Calu3 (cell line): ENCODE measurements at places on chromosomes 13 and 19. TPM values are rescaled to one million over a fixed set of nuclear protein-coding genes. Genes with fewer than 3 reads are reported as not detected.

Gene ZNF540
- total RNA-seq: 0.42 and 1.7 TPM in 2 replicates

Gene ZNF442
- total RNA-seq: 1.3 and 1.4 TPM in 2 replicates

Gene NLRP12
- 0.15 TPM in 1 of 2 replicates, not detected in the other for total RNA-seq

Gene TGFBR3L
- total RNA-seq: 0.94 and 1.6 TPM in 2 replicates

- no peaks in the 10 kb centered on the region for H3K36me3 ChIP-seq
- no peak for DNase-seq
- H3K4me1 ChIP-seq: no peaks in the 10 kb centered on the region
- no peak overlapping the region for H3K27ac ChIP-seq
- no peaks in the 10 kb centered on the region for H3K27me3 ChIP-seq
- H3K4me3 ChIP-seq: no peak overlapping the region
Observed at GRCh38 chr13:104962411-104962810, 1573.1 kb downstream of the EFNB2 start.

Gene KANK3
- 0.17 TPM in 1 of 2 replicates, not detected in the other for total RNA-seq

Gene PRR19
- 1.7 and 2.4 TPM in 2 replicates for total RNA-seq

Gene CEACAM5
- 1.1 and 3.4 TPM in 2 replicates for total RNA-seq

DNA sequence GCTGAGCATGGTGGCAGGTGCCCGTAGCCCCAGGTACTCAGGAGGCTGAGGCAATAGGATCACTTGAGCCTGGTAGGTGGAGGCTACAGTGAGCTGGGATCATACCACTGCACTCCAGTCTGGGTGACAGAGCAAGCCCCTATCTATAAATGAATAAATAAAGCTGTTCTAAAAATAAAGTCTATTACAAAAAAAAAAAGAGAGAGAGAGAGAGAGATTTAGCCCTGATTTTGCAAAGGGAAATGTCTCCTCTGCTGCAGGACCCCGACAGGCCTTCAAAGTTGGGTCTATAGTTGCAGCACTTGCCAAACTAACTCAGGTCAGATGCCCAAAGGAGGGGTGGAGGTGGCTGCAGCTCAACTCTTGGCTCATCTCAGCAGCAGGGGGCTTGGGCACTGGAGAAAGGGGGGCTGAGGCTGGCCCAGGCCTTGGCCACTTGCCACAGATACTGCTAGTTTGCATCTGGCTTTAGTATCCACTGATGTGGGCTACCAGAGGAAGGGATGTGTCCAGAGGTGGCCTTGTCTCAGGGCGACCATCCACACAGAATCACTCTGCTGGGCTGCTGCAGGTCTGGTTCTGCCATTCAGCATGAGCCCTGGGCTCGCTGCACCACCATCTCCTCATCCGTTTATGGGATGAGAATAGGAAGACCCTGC, 30.8 kb upstream of the AKT2 start:
- no peak for DNase-seq
- no peak overlapping the region for H3K4me3 ChIP-seq
- peaks cover 4% of the 10 kb centered on the region for H3K36me3 ChIP-seq
- H3K27ac ChIP-seq: no peak overlapping the region
- H3K27me3 ChIP-seq: no peaks in the 10 kb centered on the region
- H3K4me1 ChIP-seq: no peaks in the 10 kb centered on the region

DNA sequence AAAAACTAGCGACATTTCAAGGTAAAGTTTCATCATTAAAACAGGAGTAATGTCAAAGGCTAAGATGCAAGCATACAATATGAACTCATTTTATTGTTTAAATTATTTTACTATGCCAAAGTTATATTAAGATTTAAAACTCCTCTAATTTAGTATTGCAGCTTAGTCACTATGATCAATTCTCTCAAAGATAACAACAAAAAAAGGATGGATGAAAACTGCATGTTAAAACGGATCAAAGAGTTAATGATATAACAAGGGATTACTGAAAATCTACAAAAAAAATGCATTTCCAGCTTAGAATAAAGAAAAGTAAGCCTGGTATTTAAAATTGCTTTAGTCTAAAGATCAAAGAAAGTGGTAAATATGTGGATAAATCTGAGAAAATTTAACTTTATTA, 587.8 kb upstream of the PCDH20 start:
- H3K36me3 ChIP-seq: no peaks in the 10 kb centered on the region
- no peak for DNase-seq
- H3K4me1 ChIP-seq: no peaks in the 10 kb centered on the region
- H3K4me3 ChIP-seq: no peak overlapping the region
- H3K27ac ChIP-seq: no peak overlapping the region

DNA sequence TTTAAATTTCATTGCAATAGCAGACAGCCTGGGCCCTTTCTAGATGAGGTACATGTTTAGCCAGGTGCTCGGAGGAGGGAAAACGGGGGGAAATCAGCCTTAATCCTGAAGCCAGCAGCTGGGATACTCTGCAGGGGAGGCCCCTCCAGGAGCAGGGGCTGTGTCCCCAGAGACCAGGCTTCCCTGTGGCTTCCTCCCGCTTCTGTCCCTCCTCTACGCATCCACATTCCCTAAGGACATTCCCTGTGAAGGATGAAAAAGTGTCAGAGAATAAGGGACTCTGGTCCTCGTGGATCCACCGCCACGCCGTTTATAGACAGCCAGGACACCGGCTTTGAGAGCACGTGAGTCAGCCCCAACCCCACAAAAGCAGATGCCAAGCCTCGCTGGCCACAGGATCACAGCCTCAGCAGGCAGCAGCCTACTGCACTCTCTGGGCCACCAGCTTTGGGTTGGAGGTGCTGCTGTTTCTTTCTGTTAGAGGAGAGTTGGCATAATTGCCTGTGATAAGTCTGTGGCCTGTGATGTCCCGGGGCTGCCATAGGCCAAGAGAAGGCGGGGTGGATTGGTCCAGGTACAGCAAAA, 36.7 kb upstream of the RANBP3 start:
- H3K4me1 ChIP-seq: no peaks in the 10 kb centered on the region
- no peak overlapping the region for H3K27ac ChIP-seq
- no peak overlapping the region for H3K4me3 ChIP-seq
- DNase-seq: no peak
- H3K36me3 ChIP-seq: peaks cover 5% of the 10 kb centered on the region
- no peaks in the 10 kb centered on the region for H3K27me3 ChIP-seq

DNA sequence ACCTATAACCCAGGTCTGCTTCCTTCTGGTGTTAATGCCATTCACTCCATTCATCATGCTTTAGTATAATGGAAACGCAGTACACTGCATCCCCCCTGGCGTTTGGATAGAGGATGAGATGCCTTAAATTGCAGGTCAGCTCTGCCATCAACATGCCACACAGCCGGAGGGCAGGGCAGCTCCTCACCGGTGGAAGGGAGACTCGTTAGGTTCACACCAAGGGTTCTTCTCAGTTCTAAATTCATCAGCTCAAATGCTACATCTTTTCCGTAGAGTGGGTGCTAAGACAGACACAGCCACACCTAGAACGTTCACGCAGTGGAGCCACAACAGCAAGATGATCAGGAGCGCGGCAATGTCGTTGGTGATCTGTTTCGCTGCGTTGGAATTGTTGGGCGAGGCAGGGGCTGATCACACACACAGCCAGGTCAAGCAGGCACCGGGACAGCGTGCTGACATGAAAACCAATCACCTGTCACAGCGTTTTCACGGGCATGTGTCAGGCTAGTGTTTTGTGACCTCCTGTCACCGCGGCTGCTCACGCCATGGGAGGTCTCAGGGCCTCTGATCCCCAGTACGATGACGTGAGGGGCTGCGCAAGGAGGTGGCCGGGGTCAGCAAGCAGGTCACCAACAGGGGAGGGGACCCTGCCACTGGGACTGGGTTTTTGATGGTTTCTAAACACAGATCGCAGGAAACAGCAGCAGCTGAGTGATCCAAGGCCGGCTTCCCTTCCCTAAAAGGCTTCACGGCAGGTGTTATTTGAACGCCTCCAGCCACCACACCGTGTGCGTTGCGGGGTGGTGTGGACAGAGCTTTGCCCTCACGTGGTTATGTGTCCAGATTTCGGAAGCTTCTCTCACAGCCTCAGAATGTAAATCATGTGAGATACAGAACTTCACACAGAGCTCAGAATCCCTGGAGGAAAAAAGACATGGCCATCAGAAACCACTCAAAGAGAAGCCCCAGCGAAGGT, 94.3 kb upstream of the IRS2 start:
- no peak for DNase-seq
- no peaks in the 10 kb centered on the region for H3K4me1 ChIP-seq
- H3K27ac ChIP-seq: no peak overlapping the region
- H3K36me3 ChIP-seq: no peaks in the 10 kb centered on the region
- no peaks in the 10 kb centered on the region for H3K27me3 ChIP-seq

- H3K36me3 ChIP-seq: no peaks in the 10 kb centered on the region
- no peak overlapping the region for H3K4me3 ChIP-seq
- no peak overlapping the region for H3K27ac ChIP-seq
Observed at GRCh38 chr13:100520936-100521850, 67.4 kb downstream of the GGACT start.

DNA sequence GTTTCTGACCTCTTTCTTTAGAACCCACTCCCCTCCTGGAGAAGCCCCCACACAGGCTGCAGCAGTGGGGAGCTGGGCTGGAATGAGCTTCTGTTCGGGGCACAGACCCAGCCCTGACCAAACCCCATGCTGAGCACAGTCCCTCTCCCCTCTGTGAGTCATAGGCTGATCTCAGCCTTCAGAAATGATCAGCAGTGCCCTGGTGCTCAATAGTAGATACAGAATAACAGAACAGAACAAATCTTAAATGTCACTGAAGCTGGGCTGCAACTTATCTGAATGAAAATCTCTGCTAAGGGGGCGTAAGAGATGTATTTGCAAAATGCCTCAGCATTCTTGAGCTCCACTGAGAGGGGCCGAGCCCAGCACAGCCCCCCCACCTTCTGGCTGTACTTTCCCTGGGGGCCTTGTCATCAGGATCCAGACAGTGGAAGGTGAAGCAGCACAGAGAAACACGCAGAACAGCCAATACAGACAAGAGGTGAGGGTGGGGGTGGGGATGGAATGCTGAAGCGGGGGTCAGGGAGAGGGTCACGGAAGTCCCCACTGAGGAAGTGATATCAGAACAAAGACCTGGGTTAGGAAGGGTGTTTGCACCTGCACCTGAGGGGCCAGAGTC, 9.9 kb downstream of the ZNF665 start:
- H3K27me3 ChIP-seq: no peaks in the 10 kb centered on the region
- no peak overlapping the region for H3K4me3 ChIP-seq
- no peak for DNase-seq
- no peaks in the 10 kb centered on the region for H3K36me3 ChIP-seq

Gene NLRP11
- 0.22 TPM in 1 of 2 replicates, not detected in the other for total RNA-seq
